ENCODE measurements at places on chromosomes 12 and 14.

DNA sequence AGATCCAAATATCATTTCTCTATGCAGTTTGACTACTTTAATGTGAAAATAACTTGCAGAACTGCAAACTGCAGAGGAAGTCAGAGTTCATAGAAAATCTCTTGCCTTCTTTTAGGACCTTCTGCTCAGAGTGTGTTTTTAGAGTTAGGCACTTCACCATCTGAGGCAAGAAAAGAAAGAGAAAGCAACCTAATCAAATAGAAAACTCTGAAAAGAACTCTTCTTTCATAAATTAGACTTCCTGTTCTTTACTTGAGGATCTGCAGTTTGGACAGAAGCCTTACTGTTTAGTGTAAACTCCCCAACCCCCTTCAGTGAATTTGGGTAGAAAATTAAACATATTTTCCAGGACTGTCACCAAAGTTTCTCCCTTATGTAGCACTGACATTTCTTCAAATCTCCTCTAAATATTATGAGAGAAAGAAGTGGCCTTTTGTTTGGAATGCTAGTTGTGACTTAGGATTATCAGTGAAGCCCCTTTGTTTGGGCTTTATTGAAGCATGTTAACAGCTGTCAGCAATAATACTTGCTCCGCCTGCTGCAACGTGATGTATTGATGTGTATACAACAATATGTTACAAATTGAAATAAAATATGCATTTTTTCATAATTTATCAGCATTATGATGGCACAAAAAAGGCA, 99.5 kb downstream of the PDZRN4 start:
- no peak for DNase-seq

DNA sequence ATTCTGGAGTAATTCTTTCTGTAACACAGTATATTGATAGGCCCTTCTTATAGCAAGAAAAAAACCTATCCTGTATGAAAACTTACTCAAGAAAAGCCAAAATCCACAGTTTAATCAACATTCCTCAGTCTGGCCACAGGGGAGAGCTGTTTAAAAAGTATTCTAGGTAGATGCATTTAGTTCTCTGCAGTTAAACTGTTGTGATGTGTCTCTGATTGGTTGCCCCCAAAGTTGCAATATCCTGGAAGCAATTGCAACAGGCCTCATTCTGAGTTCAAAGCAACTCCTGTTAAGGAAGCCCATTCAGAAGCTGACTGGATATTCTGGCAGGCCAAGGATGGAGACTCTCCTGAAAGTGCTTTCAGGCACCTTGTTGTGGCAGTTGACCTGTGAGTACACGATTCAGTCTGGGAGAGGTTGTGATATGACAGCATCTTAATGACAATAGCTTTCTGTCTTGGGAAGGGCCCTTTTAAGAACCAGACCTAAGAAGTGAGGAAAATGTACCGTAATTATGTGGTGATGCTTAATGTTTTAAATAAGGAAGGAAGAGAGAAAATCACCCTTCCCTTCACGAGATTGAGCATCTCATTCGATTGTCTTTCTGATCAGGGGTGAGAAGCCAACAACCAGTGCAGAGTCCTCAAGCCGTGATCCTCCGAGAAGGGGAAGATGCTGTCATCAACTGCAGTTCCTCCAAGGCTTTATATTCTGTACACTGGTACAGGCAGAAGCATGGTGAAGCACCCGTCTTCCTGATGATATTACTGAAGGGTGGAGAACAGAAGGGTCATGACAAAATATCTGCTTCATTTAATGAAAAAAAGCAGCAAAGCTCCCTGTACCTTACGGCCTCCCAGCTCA, 420.7 kb downstream of the DAD1 start:
- DNase-seq: no peak

DNA sequence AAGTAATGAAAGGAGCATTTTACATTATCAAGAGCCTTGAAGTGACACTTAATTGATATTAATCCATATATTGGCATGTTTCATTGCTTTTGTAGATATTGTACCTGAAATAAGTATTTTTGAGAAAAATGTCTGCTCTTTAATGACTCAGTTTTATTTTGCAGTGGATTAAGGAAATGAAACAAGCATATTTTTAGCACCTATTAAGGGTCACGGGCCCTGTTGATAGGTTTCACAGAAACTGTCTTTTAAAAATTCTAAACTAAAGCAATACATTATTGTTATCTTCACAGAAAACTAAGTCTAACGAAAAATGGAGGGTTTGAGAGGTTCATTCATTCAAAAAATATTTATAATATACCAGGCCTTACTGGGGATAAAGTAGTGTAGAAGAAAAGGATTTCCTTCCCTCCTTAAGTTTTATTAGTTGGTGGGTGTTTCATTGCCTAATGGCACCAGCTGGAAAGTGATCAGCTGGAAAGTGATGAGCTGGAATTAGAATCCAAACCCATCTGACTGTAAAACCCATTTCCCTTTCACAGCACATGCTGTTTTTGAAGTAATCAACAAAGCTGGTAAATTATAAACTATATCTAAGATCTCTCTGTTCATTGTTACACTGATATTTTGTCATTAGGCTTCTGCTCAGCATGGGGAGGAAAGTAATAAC, 54.2 kb downstream of the PTPRQ start:
- DNase-seq: no peak

DNA sequence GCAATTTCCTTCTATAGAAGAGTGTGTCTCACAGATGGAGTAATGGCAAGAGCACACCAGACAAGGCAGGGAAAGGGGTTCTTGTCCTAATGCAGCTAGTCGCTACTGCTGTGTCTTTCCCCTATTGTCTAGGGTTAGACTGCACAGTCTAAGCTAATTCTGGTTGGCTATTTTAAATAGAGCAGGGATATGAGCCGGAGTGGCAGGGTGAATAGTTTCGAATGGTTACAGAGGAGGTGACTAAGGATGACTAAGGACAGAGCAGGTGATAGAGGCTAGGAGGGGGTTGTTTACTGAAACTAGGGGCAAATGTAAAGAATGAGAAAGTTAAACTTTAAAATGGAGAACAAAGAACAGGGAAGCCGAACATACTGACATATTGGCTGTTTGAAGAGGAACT, 25.6 kb upstream of the CPNE8 start:
- no peak for DNase-seq

- DNase-seq: no peak
Observed at GRCh38 chr12:108285016-108285415, 54.1 kb downstream of the CMKLR1 start.

GRCh38 chr12:51000245-51000644, 25.9 kb downstream of the SLC11A2 start:
- DNase-seq: no peak

DNA sequence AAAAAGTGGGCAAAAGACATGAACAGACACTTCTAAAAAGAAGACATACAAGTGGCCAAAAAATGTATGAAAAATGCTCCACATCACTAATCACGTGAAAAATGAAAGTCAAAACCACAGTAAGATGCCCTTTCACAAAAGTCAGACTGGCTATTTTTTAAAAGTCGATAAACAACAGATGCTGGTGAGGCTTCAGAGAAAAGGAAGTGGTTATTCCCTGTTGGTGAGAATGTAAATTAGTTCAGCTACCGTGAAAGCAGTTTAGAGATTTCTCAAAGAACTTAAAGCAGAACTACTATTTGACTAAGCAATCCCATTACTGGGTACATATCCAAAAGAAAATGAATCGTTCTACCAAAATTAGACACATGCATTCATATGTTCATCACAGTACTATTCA, 237.0 kb downstream of the KIF21A start:
- no peak for DNase-seq

DNA sequence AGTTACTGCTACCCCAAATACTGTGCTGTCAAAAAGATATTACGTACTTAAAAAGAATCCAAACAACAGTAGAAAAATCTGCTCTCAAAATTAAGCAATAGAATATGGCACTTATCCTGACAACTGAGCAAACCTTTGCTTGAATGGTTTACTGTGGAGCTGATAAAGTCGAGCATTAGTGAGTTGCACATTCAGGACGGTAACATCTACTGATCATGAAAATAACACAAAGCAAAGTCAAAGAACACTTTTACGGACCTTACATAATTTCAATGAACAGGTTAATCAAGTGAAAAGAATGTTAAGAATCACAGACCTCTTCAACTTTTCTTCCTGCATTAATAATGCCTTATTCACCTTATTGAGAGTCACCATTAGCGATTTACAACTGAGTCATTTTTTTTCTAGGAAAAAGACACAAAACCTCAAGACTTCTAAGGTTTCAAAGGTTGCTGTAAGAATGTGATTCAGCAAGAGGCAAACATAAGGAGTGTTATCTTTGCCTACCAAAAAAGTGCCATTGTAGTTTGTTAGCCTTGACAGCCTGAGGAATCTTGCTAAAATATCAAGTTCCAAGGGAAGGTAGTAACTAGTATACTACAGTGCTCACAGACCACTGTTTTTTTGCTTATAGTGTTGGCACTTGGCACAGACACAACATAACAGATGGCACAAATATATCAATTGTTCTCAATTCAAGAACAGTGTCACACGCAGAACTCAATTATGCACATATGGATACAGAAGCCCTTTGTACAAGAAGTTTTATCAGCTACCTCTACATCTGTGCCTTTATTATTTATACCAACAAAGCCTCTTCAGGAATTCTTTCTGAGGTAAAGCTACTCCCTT, 334.2 kb upstream of the RPL10L start:
- no peak for DNase-seq

DNA sequence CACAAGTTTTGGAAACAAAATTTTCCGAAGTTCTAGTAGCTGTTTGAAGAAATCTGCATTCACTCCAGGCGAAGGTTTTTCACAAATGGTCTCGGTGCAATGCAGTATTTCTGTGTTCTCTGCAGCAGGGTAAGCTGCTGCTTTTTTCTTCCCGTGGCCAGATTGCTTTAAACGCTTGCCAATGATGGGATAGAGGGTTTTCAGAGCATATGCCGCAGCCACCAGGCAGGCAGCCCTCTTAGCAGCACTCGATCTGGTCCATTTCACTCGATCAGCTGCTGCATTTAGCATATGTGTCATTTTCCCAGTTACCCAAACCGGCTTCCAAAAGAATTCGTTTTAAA, 315 bp downstream of the ABCD2 start:
- DNase-seq: no peak

GRCh38 chr12:109461846-109462756, 15.0 kb downstream of the KCTD10 start:
- DNase-seq: peak; percentile 35

GRCh38 chr12:6773590-6774351, 1.5 kb downstream of the LAG3 start:
- DNase-seq: no peak

GRCh38 chr14:103136388-103137271, 13.4 kb downstream of the TNFAIP2 start:
- DNase-seq: no peak

- DNase-seq: no peak
Observed at GRCh38 chr12:68766646-68767045, 20.7 kb downstream of the SLC35E3 start.

DNA sequence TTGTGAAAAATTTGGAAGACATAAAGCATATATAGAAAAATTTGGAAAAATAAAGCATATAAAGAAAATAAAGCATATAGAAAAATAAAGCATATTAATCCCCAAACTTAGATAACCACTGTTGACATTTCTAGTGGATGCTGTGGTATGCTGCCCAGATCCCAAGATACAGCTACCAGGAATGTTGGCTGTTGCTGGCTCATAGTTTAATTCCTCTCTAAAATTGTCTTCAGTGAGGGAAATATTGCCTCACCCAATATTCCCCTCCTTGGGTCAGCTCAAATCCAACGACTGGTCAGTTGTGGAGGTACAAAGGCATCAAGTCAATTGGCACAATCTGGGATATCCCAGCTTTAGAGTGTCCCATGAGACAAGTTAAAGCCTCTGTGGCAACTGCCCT, 10.1 kb upstream of the KICS2 start:
- no peak for DNase-seq

GRCh38 chr12:107437954-107438353, 247.6 kb upstream of the PWP1 start:
- DNase-seq: no peak

- no peak for DNase-seq
Observed at GRCh38 chr12:48034835-48035805, 30.8 kb upstream of the COL2A1 start.

GRCh38 chr12:45660330-45660729, 69.2 kb upstream of the ARID2 start:
- no peak for DNase-seq

GRCh38 chr12:127600211-127600610, 666.8 kb upstream of the TMEM132C start:
- DNase-seq: no peak

DNA sequence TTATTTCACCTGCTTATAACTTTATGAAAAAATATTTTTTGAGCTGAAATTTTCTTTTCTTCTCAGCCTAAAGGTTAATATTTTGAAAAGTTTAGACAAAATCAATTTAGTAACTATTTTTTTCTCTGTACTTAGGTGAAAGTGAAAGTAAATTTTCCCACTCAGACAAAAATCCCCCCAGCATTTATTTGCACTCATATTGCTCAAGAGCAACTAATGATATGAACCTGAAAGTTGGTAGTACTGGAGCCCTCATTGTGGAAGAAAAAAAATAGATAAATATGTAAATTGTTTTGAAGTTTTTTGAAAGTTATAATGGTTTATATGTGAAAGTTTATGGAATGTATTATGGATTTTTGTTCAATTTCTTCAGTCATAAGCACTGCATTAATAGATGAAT, 1005.9 kb upstream of the ATXN7L3B start:
- no peak for DNase-seq

DNA sequence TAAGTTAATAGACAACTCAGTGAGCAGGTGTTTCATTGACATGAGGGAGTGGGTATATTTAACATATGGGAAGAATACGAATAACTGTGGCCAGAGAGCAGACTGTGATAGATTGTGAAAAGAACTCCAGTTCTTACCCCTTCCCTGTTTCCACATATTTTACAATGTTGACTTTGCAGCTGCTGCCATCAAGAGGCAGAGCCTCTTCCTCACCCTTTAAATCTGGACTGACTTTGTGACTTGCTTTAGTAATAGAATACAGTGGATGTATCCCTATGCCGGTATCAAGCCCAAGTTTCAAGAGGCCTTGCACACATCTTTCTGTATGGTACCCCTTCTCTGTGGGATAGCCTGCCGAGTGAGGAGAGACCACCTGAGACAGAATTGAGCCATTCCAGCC, 356.7 kb downstream of the ETNK1 start:
- no peak for DNase-seq

Measured in midbrain (tissue), 1 donor.